HS-5 (cell line): ENCODE measurements at places on chromosomes 11 and 22.

DNA sequence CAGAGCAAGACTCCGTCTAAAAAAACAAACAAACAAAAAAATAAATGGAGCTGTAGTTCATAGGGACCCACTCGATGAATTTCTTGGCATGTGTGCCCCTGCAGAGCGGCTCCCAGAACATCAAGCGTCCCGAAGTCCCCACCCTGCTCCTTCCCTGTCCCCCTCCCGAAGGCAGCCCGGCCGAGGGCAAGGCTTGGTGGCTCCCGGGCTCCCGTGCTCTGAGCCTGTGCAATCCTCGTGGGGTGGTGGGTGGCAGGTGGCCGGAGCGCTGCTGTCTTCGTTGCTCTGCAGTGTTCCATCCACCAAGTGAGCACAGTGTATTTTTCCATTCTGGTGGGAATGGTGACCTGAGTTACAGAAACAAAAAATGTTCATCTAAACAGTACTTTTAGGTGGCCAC lies 33.5 kb upstream of the GAL start:
- no peak for DNase-seq

GRCh38 chr22:39967103-39967829 lies 7.1 kb downstream of the TMA7B start:
- DNase-seq, result no peak

DNA sequence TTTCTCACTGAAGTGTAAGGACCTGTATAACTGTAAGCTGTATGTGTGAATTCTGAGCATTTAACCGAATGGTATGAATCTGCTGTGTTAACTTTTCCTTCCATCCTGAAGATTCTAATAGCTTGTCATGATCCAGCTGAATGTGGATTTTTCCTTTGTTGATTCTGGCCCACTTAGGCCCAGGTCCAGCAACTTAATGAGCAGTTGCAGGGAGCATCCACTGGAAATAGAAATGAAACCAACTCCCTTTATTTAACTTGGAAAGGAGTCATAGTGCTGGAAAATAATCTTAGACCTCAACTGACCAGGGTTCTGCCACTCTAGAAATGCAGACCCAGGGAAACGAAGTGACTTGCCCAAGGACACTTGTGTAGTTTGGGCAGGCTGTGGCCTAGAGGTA lies 142.3 kb upstream of the MTNR1B start:
- no peak for DNase-seq

DNA sequence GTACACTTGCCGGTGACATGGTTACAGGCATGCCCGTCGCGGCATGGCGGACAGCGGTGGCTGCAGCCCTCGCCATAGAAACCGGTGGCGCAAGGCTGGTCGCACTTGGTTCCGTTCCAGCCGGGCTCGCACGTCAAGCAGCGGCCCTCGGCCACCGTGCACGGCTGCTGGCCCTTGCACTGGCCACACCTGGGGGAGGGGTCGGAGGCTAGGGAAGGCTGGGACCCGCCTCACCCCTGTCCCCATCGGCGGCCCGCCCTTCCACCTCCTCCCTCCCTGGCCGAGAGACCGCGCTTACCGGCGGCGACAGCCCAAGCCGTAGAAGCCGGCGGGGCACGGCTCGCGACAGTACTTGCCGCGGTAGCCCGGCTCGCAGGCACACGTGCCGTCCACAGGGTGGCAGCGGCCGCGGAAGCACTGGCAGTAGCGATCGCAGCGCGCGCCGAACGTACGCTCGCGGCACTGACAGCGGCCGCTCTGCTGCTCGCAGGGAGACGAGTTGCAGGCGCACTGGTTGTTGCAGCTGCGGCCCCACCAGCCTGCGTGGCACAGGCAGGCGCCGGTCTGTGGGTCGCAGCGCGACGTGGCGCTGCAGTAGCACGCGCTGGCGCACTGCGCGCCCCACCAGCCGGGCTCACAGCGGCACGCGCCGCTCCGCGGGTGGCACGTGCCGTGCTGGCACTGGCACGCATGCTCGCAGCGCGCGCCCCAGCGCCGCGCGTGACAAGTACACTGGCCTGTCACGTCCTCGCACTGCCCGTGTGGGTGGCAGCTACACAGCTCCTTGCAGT lies 6.7 kb downstream of the SCARF2 start:
- no peak for DNase-seq

- DNase-seq, result no peak
These were observed 172.6 kb upstream of the LUZP2 start for GRCh38 chr11:24324211-24324610.

DNA sequence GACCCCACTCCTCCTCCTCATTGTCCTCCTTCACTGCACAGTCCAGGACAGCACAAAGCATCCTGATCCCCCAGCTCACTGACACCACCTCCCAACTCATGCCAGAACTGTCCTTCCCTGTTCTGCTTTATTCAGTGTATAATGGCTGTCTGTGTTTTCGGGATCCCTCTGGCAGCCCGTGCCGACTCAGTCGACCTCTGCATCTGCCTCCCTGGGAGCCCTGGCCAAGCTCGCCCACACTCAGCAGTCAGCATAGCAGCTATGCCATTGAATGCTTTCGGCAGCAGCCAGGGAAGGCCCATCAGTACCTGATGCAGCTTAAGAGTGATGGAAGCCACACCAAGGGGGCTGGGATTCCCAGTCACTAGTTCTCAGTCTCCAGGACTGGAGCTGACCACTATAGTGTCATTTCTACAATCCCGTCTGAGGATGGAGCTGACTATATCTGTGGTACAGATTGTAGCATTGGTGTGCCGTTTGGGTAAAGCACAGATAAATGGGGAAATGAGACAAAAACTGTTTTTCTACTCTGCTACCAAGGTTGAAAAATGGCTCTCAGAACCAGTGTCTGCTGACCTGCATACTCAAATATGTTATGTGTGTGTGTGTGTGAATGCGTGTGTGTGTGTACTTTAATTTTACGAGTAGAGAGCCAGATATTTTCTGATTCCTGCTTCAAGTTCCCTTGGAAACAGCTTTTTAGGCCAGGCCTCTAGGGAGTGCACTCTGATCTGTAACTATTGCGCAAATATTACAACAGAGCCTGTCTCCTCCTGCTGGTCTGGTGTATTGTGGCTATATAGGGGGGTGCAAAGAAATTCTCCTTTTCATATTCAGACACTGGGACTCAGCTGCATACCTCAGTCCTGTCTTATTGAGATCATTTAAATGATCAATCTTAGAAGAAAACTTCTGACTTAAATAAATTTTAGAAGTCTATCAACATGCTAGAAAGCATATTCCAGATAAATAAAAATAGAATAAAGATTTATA lies 78.8 kb upstream of the TOP3B start:
- peak; percentile 16 for DNase-seq

DNA sequence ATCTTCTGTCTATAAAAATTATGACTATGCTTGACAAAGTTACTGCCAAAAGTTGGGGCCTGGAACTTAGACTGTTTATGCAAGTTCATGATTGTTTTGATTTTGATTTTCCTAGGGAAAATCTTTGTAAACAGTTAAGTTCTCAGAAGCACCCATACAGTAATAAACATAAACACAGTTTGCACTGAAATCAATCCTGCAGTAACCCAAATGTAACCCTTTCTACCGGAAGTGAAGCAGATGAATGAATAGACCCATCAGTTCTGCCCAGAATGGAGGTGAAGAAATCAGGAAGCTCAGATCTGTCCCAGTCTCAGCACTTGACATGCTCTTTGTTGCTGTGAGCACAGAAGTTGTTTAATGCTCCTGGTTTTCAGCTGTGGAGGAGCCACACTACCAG lies 24.6 kb upstream of the C11orf96 start:
- DNase-seq, result no peak

GRCh38 chr11:69934861-69935494 lies 115.8 kb upstream of the FGF3 start:
- DNase-seq, result no peak

GRCh38 chr11:105907319-105907718 lies 114.7 kb downstream of the MSANTD4 start:
- no peak for DNase-seq

GRCh38 chr11:118763041-118763440 lies 27.9 kb downstream of the DDX6 start:
- DNase-seq, result no peak

GRCh38 chr11:11620921-11621572 lies 758 bp downstream of the GALNT18 start:
- DNase-seq, result no peak
